ENCODE measurements at places on chromosomes 2 and 18.
A peak's percentile ranks its signal among the peaks of the same experiment; 100 is the strongest.

GRCh38 chr18:9734189-9734588 is 26.1 kb downstream of the RAB31 start:
- no peak for DNase-seq

DNA sequence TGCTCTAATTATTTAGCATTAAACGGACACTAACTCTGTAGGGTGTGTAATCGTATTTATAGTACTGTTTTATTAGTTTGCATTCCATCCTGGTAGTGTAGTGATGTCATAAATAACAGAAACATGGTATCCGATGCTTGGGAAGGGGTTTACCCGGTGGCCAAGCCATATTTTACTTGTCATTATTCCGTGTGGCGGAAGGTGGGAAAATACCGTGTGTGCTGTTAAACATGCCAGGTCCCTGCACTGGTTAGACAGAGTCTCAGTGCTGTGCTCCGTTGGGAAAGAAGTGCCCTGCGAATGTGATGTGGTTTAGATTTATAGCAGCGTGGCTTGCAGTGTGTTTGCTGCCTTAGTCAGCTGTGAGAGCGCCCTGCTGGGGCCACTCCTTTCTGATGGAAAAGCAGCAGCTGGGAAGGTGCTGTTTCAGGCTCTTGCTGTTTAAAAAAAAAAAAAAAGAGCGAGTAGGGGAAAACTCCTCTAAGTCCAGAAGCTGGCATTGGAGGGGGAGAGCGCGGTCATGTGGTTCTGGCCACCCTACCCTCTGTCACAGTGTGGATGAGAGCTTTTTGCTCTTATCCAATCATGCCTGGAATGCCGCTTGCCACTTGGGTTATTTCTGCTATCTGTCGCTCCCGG is 211.0 kb downstream of the NEDD4L start:
- peak; percentile 52 for DNase-seq

DNA sequence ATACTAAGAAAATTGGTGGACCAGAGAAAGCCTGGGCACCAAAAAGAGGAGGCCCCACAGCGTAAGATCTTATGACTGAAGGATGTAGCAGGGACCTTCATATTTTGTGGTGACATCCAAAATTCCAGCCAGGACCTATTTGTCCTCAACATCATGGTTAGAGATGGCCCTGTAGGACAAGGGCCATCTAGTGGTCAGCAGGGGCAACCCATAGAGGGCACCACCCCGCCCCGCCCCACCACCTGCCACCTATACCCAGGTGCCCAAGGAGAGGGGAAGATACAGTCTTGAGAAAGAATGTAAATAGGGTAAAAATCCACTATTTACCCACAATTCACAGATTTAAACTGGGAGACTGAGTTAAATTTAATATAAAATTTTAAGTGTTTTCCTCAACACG is 59.6 kb upstream of the TMEM163 start:
- DNase-seq: no peak

DNA sequence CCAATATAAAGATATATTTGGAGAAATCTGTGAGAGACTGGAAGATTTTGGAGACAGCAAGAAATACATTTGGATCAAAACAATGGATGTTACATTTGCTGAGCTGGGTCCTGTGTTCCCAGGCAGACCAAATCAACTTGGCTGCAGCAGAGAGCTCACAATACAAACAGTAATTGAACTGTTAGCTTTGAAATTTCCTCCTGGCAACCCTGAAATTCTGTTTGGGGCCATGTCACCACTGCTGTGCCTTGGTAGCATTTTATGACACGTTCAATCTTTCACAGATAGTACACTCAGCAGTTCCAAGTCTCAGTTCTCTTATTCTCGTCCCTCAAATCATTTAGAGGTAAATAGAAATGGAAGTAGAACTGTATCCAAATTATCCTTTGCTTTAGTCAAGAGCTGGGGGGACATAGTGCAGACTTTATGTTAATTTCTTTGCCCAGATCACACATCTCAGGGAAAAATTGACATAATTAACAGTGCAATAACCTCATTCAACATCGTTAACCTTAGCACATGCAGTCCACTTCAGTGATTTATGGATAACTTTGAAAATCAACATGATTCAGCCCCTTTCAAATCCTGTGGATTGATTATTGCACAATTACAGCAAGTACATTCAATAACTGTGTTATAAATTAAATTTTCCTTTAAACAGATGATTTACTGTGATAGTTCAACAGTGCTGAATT is 277.4 kb upstream of the MC4R start:
- DNase-seq: no peak

DNA sequence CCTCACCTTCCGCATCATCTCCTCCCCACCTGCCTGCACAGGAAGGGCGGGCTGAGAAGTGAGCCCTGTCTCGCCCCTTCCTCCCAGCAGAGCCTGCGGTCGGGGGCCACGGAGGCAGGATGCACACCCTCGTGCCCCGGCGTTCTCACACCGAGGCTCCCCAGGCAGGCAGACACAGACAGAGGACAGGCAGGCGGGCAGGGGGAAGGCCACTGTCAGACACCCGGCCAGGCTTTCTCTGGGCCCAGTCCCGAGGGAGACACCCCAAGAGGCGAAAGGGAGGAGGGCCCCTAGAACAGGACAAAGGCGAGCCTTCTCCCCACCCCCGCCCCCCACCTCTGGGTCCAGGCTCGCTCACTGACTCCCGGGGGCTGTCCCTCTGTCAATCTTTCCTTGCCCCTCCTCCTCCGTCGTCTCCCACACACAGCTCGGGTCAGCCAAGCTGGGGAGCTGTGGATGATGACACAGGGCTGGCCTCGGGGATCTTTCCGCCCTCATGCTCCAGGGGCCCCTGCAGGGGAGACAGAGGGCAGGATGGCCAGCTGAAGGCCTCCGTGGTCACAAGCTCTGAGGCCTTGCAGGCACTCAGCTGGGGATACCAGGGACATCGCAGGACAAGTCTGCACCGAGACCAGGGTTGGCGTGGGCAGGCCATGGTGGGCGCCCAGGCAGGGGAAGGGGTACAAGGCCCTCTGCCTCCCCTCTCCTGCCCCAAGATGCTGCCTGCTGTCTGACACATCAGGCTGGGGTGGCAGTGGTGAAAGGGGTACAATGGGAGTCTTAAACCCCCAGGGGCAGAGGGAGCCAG is 24.9 kb downstream of the BIN1 start:
- no peak for DNase-seq

DNA sequence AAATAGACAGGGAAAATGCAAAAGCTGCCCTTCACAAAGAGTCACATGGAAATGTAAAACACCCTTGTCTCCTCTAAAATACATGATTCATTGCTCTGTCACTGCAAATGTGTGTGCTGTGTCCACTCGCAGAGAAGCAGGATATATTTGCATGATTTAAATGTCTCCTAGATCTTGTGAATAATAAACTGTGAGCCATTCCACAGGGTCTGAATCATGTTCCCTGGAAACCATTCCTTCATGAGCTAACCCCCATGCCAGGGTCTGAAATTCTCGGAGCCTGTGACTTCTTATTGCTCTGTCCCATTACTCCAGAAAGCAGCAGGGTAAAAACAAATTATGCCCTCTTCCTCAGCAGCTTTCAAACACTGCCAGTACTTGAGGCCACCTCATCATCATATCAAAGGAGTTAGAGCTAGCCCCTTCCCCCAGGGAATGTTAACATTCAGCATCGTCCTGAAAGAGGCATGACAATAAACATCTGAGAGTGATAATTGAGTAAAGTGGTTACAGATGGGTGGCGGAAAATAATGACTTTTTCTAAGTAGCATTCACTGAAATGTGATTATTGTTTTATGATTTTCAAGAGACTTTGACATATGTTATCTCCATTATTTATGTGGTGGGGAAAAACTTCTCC is 11.7 kb upstream of the CNGA3 start:
- no peak for DNase-seq

DNA sequence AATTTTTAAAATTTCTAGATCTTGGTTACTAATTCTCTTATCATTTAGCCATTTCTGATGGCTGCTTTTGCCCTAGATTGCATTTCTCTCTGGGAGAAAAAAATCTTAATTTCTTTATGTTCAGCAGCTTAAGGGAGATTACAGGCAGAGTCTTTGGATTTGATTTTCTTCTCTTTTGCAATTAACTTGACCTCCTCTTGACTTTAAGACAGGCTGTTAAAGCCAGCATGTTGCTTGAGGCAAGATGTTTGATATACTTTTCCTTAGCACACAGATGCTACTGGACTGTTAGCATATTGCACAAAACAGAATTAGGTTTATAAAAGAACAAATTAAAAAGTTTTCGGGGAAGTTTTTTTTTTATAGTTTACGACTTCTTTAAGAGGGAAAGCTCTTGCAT is 50.0 kb downstream of the XRCC5 start:
- no peak for DNase-seq

DNA sequence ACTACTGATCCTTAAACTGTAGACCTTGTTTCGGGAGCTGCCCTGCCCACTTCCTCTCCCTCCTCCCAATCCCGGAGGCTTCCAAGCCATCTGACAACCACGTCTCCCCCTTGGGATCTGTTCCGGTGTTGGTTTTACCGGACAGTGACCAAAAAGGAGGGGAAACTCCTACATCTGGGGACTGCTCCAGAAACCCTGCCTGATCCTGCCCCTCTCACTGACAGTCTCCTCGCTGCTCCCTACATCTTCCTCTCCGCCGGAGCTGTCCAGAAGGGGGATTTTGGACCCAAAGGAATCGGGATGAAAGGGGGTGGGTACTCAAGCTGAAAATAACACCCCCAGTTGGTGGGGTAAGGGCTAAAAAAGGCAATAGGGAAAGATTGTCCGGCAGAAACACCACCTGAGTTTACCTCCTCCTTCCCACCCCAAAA is 1.5 kb downstream of the INO80D start:
- DNase-seq: peak; percentile 53

DNA sequence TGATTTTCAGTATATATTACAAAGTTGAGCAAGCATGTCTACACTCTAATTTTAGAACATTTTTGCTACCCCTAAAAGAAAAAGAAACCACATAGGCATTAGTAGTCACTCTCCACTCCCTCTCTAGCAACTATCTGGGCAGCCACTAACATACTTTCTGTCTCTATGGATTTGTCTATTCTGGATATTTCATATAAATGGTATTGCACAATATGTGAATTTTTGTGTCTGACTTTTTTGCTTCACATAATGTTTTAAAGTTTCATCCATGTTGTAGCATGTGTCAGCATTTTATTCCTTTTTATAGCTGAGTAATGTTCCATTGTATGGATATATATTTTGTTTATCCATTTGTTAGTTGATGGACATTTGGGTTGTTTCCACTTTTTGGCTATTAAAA is 232.5 kb upstream of the CTAGE1 start:
- DNase-seq: no peak

DNA sequence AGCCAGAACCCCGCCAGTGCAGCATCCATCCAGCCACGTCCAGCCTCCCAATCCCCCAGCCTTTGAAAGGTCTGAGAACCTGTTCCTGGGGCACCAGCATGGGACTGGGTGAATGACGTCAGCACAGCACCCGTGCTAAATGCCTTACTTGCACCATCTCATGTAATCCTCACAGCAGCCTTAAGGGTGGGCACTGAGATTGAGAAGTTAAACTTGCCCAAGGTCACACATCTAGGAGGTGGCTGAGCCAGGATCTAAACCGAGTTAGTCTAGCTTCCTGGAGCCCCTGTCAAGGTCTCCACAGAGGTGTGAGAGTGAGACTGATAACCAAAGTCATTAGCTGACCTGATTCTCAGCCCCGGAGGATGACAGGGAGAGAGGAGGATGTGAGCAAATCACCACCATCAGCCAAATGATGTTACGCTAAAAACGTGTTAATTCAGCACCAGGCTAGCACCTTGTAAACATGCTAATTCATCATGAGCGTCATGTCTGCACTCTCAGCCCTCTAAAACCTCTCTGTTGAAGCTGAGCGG is 4.6 kb downstream of the CD8A start:
- DNase-seq: no peak

GRCh38 chr2:51065276-51065675 is 33.3 kb upstream of the NRXN1 start:
- DNase-seq: no peak

GRCh38 chr2:159256159-159256558 is 30.3 kb downstream of the WDSUB1 start:
- DNase-seq: no peak

- DNase-seq: no peak
These were observed 571.6 kb downstream of the ARHGAP15 start for GRCh38 chr2:143700865-143701264.

GRCh38 chr2:139652385-139652784 is 872.2 kb upstream of the NXPH2 start:
- no peak for DNase-seq

GRCh38 chr2:78977661-78978145 is 47.8 kb upstream of the REG3G start:
- DNase-seq: no peak

- no peak for DNase-seq
These were observed 194.5 kb downstream of the LOXHD1 start for GRCh38 chr18:46462523-46462922.

DNA sequence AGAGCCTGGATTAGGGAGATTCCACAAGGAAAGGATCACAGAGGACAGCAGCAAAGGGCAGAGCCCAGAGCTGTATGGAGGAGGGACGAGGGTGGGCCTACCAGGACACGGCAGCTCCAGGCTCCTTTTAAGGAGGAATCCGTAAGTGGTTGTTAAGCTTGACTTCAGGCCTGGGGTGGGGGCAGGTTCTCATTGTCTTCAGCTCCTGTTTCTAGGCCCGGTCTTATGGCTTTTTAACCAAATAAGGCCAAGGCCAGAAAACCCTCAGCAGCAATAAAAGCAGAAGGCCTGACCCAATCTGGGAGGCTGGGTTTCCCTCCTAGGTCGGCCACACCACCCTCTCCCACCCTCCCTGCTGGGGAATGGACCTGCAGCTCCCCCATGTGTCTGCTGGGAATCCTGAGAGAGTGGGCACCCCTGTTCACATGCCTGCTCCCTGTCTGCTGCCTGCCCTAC is 111.2 kb downstream of the PLB1 start:
- no peak for DNase-seq

- no peak for DNase-seq
These were observed 99.7 kb downstream of the INHBB start for GRCh38 chr2:120445449-120446143.

DNA sequence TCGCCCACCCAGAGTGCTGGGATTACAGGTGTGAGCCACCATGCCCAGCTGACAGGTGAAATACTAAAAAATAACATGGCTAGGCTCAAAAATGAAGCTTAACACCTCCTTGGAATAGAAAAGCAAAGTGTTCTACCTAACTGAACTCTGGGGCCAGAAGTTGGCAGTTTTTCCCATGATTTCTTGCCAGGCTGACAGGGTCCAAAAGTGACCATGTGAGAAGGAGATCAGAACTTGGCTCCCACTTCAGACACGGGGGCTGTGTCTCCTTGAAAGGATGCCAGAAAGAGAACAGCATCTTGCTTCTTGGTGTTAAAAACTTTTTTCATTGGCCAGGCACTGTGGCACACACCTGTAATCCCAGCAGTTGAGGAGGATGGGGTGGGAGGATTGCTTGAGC is 47.0 kb downstream of the BMPR2 start:
- DNase-seq: no peak

- DNase-seq: no peak
These were observed 18.4 kb downstream of the FAM178B start for GRCh38 chr2:96967961-96968360.

GRCh38 chr2:30963184-30963583 is 155.9 kb upstream of the CAPN13 start:
- DNase-seq: no peak

DNA sequence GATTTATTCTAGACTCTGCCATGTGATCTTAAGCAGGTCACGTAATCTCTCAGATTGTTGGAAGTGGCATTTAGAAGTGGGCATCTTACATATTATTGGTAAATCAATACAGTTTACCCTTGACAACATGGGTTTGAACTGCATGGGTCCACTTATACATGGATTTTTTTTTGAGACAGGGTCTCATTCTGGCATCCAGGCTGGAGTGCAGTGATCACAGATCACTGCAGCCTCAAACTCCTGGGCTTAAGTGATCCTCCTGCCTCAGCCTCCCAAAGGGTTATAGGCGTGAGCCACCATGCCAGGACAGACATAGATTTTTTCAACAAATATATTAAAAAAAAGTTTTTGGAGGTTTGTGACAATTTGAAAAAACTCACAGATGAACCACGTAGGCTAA is 144.7 kb downstream of the OTX1 start:
- no peak for DNase-seq

Data from left ventricle myocardium inferior (tissue), 1 donor.